ENCODE measurements at places on chromosomes 16 and 17. TPM values are rescaled to one million over a fixed set of nuclear protein-coding genes. Genes with fewer than 3 reads are reported as not detected.

TNFRSF17 gene
- total RNA-seq, result not detected

CRYM gene
- total RNA-seq, result 1.9 TPM

SDK2 gene
- total RNA-seq, result not detected

UBTF gene
- total RNA-seq, result 52.1 TPM

ADAD2 gene
- not detected for total RNA-seq

CRYBA1 gene
- total RNA-seq, result not detected

KRTAP4-6 gene
- not detected for total RNA-seq

HBQ1 gene
- 7.4 TPM for total RNA-seq

KRTAP4-5 gene
- total RNA-seq, result not detected

PLEKHH3 gene
- 19.9 TPM for total RNA-seq

CDR2L gene
- 2.1 TPM for total RNA-seq

CCDC78 gene
- total RNA-seq, result 0.53 TPM

CHD9NB gene
- 0.18 TPM for total RNA-seq

ESRP2 gene
- total RNA-seq, result 21.1 TPM

- H3K36me3 ChIP-seq, result no peaks in the 10 kb centered on the region
- H3K4me1 ChIP-seq, result no peaks in the 10 kb centered on the region
- no peaks in the 10 kb centered on the region for H3K27me3 ChIP-seq
- DNase-seq, result no peak
Observed at GRCh38 chr17:70071620-70072019, 3.4 kb upstream of the KCNJ16 start.

GRCh38 chr17:51000835-51001638 lies 119.6 kb downstream of the SPAG9 start:
- peaks cover 11% of the 10 kb centered on the region for H3K4me1 ChIP-seq
- H3K36me3 ChIP-seq, result peaks cover 60% of the 10 kb centered on the region
- no peak overlapping the region for H3K4me3 ChIP-seq
- no peaks in the 10 kb centered on the region for H3K27me3 ChIP-seq

GRCh38 chr17:16922386-16923096 lies 49.4 kb downstream of the TNFRSF13B start:
- DNase-seq, result no peak
- no peak overlapping the region for H3K4me3 ChIP-seq
- peaks cover 28% of the 10 kb centered on the region for H3K27me3 ChIP-seq
- H3K36me3 ChIP-seq, result no peaks in the 10 kb centered on the region

DNA sequence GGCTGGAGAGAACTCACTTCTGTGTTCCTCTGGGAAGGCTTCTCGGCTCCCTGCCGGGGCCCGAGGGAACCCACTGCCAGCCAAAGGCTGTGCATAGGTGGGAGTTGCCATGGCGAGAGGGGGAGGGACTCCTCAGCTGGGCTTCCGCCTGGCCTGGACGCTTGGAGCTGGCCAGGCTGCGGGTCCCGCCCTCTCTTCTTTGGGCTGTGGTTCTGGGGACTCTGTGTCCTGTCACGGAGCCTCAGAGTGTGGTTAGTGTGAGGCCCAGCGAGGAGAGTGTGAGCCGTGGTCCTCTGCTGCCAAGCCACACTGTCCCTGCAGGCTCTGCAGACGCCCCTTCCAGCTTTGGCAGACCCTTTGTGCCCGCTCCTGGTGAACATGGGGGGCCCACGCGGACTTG lies 123.1 kb downstream of the OR1D5 start:
- no peaks in the 10 kb centered on the region for H3K36me3 ChIP-seq
- no peak for DNase-seq
- peak overlapping the region; percentile 37 for H3K4me3 ChIP-seq
- peaks cover 15% of the 10 kb centered on the region for H3K4me1 ChIP-seq

DNA sequence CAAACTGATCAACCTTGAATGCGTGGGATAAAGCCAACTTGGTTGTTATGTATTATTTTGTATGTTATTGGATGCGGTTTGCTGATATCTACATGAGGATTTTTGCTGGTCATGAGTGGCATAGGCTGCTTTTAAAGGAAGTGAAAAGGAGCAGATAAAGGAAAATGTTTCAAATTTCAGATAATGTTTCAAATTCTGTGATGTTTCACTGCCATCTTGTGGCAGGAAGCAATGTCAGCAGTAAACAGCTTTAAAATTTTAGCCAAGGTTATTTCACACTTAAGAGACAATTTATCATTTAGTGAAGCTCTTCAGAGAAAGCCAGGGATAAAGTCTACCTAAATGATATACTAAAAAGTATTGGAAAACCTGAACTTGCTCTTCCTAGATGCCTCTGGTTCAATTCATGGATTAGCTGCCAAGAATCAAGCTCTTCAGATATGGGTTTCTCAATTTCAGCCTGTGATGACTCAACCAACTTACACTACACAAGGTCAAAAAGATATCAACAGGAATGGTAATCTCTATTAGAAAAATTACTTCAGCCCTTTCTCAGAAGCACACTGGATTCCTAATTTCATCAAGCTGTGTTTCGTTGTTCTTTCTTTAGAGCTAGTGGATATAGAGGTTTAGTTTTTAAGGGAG lies 136.0 kb upstream of the C17orf78 start:
- H3K27ac ChIP-seq, result no peak overlapping the region
- peak; percentile 8 for DNase-seq
- H3K27me3 ChIP-seq, result no peaks in the 10 kb centered on the region
- no peaks in the 10 kb centered on the region for H3K4me1 ChIP-seq
- no peak overlapping the region for H3K4me3 ChIP-seq

GRCh38 chr17:145671-146541 lies 8.5 kb downstream of the SCGB1C2 start:
- no peak overlapping the region for H3K27ac ChIP-seq
- no peak overlapping the region for H3K4me3 ChIP-seq
- DNase-seq, result no peak

DNA sequence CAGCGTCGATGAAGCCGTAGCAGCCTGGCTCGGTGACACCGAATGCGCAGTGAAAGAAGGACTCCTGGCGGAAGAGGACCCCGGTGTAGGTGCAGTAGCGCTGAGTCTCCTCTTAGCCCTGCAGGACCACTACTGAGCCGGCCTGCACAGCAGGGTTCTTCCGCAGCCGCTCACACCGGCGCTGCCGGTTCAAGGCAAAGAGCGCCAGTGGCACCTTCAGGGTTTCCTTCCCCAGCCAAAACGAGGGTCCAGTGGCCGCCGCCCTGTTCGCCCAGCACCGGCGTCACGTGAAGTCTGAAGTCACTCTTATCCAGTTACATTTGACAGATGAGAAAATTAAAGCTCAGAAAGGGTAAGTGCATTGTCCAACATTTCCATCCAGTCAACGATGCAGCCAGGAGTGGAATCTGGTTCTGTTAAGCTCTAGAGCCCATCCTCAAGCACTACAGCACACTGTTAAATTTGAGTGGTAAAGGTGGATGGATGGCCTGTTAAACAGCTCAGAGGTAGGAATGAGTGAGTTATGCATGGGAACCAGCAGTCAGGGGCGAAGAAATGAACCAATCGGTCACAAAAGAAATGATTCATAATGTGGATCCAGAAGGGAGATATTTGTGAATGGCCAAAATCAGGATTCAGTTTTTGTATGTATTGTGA lies 50.2 kb upstream of the SMIM36 start:
- H3K27ac ChIP-seq, result no peak overlapping the region
- DNase-seq, result no peak
- H3K36me3 ChIP-seq, result no peaks in the 10 kb centered on the region

DNA sequence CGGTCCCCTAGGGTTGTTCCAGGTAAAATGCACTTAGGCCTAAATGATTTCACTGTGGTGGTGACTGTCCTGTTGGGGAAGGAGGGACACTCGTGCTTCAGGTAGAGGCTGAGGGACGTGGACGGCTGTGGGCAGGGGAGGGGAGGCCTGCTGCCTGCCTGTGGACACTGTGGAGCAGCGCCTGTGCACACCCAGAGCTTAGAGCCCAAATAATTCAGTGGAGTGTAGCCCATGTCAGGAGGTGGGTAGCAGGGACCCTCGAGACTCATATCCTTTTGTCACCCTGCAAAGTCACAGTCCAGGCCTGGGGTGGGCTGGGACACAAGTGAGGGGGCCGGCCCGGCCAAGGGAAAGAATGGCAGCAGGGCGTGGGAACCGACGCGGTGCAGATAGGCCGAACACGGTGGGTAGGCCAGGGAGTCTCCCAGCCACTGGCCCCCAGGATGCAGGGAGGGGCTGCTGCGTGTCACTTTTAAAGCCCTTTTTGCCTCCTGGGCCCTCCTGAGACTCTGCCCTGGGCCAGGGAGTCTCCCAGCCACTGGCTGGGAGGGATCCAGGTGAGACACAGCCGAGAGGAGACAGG lies 733 bp upstream of the NHERF2 start:
- peaks cover 62% of the 10 kb centered on the region for H3K4me1 ChIP-seq
- no peaks in the 10 kb centered on the region for H3K36me3 ChIP-seq
- no peak overlapping the region for H3K27ac ChIP-seq
- H3K4me3 ChIP-seq, result peak overlapping the region; percentile 45
- DNase-seq, result no peak

GRCh38 chr17:46968224-46968834 lies 10.7 kb downstream of the RPRML start:
- H3K4me1 ChIP-seq, result peaks cover 6% of the 10 kb centered on the region
- no peak overlapping the region for H3K4me3 ChIP-seq
- no peaks in the 10 kb centered on the region for H3K27me3 ChIP-seq
- H3K27ac ChIP-seq, result no peak overlapping the region
- no peak for DNase-seq

DNA sequence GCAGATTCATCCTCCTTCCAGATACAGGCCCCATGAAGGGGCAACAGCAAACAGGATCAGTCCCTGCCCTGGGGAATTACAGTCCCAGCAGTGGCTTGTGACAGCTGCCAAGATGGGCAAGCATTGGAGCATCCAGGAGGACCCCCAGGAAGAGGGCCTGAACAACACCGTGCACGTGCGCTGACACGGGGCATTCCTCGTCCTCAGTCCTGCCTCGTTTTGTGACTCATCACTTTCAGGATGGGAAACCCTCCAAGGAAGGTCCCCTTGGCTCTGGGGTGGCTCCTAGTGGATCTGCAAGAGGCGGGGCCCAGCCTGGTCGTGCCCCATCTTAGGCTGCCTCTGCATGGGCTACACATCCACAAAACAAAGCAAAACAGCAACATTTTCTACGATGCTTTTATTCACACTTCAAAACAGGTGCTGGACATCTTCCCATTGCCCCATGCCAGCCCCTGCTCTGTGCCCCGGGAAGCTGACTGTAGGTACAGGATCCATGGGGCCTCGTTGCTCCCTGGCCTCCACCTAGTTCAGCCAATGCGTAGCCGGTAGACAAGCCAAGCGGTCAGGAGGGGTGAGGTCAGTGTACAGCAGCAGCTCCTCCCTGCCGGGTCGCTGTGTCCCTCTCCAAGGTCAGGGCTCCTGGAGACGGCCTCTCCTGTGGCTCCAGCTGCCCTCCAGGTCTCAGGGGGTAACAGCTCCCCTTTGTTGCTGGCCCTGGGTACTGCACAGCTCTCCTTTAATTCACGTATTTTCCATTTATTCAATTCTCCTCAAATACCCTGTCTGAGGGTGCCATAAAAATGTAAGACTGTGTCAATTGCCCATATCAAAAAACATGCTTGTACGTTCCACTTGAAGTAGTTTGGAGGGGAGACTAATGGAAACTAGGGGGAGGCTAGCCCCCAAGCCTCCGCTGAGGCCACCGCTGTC lies 32.2 kb downstream of the ACTG1 start:
- H3K4me3 ChIP-seq, result no peak overlapping the region
- DNase-seq, result no peak
- peaks cover 39% of the 10 kb centered on the region for H3K4me1 ChIP-seq
- H3K27ac ChIP-seq, result no peak overlapping the region

DNA sequence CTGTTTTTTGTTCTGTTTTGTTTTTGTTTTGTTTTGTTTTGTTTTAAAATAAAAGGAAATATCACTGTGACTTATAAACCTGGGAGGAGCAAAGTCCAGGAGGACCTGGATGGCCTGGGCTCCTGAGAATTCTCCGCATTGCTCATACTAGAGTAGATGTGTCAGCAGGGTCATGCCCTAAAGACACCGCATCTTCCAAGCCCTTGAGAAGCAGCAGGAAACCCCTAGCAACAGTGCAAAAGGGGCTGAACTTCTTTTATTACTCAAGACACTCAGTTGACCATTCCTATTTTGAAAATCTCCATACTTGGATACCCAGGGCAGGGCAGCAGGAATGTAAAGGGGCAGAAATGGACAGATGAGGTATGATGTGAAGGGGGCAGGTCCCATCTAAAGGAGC lies 51.8 kb downstream of the SYT17 start:
- no peak for DNase-seq
- H3K4me1 ChIP-seq, result no peaks in the 10 kb centered on the region
- no peak overlapping the region for H3K4me3 ChIP-seq
- H3K27ac ChIP-seq, result no peak overlapping the region
- H3K36me3 ChIP-seq, result no peaks in the 10 kb centered on the region

GRCh38 chr16:50899951-50900350 lies 158.1 kb downstream of the CYLD start:
- no peaks in the 10 kb centered on the region for H3K27me3 ChIP-seq
- H3K36me3 ChIP-seq, result no peaks in the 10 kb centered on the region
- H3K4me1 ChIP-seq, result no peaks in the 10 kb centered on the region
- no peak for DNase-seq

DNA sequence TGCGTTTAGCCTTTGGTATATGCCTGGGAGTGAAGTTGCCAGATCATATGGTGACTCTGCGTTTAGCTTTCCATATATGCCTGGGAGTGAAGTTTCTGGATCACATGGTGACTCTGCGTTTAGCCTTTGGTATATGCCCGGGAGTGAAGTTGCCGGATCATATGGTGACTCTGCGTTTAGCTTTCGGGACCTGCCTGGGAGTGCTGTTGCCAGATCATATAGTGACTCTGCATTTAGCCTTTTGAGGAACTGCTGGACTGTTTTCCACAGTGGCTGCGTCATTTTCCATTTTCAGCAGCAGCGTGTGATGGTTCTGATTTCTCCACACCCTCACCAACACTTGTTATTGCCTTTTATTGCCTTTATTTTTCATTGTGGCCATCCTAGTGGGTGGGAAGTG lies 73.0 kb downstream of the OR1D5 start:
- H3K36me3 ChIP-seq, result peaks cover 15% of the 10 kb centered on the region
- H3K27me3 ChIP-seq, result no peaks in the 10 kb centered on the region
- H3K27ac ChIP-seq, result no peak overlapping the region
- DNase-seq, result no peak
- H3K4me1 ChIP-seq, result no peaks in the 10 kb centered on the region

DNA sequence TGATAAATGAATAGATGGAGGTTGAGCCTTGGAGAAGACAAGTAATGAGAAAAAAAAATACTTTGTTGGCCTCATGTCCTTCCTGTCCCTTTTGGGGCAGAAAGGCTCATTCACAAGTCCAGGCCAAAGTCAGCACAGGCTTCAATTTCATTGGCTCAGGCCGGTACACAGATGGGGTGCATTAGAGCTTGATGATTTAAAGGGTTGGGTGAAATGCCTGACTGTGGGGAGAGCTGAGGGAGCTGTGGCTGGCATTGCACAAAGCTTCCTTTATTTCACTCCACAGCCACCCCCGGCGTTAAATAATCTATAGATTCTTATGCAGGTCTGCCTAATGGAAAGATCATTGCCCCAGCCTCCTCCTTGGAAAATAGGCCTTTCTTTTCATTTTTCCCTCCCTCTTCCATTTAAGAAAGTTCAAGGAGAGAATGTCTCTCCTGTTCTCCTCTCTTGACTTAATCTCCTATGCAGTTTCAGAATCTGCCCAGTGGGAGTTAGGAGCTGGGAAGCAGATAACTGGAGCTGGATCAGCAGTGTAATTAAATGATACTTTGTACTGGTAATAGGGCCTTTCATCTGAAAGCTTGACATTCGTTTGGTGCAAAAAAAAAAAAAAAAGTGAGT lies 24.4 kb downstream of the YPEL2 start:
- DNase-seq, result no peak
- H3K4me3 ChIP-seq, result no peak overlapping the region
- no peaks in the 10 kb centered on the region for H3K27me3 ChIP-seq
- peaks cover 2% of the 10 kb centered on the region for H3K36me3 ChIP-seq
- peak overlapping the region; percentile 33 for H3K27ac ChIP-seq
- H3K4me1 ChIP-seq, result peaks cover 51% of the 10 kb centered on the region

GRCh38 chr16:53952215-53953208 lies 248.6 kb downstream of the FTO start:
- H3K36me3 ChIP-seq, result no peaks in the 10 kb centered on the region
- H3K4me3 ChIP-seq, result no peak overlapping the region
- H3K4me1 ChIP-seq, result peaks cover 33% of the 10 kb centered on the region
- no peaks in the 10 kb centered on the region for H3K27me3 ChIP-seq
- no peak overlapping the region for H3K27ac ChIP-seq
